ENCODE measurements at places on chromosomes 1 and 21.

- no peak for DNase-seq
These were observed 28.4 kb downstream of the RPE65 start for GRCh38 chr1:68421350-68421749.

DNA sequence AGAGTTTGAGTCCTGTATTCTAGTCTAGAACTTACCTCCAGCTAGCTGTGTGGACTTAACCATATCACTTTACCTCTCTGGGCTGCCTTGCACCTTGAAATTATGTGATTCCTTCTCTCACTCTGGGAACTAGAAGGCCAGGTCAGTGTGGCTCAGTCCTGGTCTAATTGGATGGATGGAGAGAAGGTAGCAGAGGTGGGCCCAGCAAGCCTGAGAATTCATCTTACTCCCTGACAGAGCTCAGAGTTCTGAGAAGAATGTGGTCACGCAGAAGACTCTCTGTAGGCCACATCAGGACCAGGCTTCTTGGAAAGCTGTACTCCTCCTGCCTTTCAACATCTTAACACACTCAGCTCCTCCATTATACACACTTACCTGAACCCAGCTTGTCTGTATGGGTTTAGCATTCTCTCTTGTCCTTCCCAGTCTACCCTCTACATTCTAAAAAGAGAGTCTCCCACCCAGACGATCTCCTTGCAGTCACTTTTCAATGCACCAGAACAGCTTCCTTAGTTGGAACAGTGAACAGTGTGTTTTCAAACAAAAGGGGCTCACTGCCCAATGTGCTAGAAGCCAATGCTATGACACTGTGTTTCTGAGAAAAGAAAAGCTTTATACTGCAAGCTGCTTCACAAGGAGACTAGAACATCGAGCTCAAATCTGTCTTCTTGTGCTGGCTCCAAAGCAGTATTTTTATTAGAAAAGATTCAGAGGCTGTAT lies 60.5 kb downstream of the CAPN9 start:
- no peak for DNase-seq

DNA sequence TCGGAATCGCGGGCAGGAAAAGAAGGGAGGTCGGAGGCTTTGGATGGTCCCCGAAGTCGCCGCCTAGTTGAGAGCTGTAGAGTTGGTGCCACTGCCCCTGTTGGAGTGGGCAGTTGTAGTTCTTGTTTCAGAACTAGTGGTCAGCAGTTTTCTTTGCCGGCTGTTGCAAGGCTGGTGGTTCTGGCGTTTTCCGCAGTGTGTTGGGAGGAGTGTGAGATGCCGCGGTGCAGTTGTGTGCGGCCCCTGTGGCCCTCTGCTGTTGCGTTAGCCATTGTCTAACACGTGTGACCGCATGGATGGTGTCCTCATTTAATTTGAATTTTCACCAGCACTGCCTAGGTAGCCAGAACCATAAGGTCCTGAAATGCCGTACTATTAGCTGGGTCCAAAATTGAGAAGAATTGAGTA lies 1.4 kb downstream of the ARF1 start:
- no peak for DNase-seq

GRCh38 chr21:35678393-35678792 lies 381.9 kb downstream of the SETD4 start:
- no peak for DNase-seq

GRCh38 chr1:157932069-157932468 lies 61.4 kb upstream of the KIRREL1 start:
- DNase-seq = peak; percentile 4

DNA sequence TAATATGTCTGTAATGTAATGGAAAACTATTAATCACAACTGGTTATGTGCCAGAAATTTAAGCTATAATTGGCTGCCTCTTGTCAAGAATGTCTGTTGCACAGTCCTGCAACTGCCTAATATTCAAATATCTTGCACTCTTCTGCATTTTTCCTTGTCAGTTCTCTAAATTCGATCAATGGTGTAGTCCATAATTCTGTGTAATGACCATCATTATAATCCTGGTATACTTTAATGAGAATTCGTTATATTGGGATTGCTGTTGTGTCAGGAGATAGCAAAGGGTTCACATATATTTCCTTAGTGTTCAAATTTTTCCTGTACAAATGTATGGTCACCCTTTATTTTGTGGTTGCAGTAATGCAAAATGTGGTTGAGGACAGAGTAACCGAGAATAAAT lies 4.8 kb downstream of the NTNG1 start:
- DNase-seq = no peak

DNA sequence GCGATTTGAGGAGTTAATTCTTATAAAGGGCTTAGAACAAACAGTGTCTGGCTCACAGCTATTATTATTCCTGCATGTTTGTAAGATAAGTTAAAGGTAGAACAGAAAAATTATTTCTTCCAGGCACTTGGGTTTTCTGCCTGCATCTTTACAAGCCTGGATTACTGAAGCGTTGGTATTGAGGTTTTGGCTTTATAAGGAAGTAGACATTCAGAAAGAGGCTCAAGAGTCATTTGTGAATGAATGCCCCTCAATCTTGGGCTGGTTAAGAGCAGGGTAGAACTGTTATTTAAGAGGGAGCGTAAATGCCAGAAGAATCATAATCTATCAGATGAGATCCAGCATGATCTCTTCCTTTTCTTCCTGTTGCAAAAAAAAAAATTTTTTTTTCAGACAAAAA lies 77.3 kb upstream of the ARID1A start:
- DNase-seq = no peak

DNA sequence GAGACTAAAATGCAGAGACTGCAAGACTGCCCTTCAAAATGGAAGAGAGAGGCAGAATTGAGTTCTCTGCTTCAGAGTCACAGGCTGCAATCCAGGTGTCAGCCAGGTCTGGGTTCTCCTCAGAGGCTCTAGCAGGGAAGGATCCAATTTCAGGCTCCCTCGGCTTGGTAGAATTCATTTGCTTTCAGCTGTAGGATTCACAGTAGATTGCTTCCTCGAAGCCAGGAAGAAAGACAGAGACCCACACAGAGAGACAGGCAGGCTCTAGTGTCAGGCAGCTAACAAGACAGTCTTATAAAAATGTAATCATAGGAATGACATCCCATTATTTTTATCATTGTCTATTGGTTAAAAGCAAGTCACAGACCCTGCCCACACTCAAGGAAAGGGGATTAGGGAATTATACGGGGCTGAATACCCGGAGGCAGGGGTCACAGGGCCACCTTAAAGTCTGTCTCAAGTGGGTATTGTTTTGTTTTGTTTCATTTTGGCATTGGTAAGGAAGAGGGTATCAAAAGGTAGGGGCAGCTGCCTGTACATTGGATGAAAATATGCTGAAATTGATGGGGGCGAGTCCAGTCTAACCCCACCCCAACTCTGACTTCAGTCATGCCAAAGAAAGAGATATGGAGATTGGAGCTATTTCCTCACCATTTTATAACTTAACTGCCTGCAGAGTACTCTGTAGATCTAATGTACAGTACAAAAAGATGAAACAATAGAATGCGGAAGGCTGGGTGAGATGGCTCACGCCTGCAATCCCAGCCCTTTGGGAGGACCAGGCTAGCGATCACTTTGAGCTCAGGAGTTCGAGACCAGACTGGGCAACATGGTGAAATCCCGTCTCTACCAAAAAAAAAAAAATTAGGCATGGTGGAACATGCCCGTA lies 9.5 kb upstream of the TBCE start:
- DNase-seq = no peak

- no peak for DNase-seq
These were observed 76.0 kb downstream of the GLIS1 start for GRCh38 chr1:53662951-53663350.

GRCh38 chr1:35557118-35557610 lies at the start of gene KIAA0319L:
Gene KIAA0319L (minus strand): TSS chr1:35557403. CDS start chr1:35554491, 2,912 bp downstream.
- DNase-seq = no peak

- DNase-seq = no peak
These were observed 21.8 kb downstream of the MMEL1 start for GRCh38 chr1:2611031-2611501.

- DNase-seq = no peak
These were observed 870 bp downstream of the FBXO28 start for GRCh38 chr1:224114787-224115175.

DNA sequence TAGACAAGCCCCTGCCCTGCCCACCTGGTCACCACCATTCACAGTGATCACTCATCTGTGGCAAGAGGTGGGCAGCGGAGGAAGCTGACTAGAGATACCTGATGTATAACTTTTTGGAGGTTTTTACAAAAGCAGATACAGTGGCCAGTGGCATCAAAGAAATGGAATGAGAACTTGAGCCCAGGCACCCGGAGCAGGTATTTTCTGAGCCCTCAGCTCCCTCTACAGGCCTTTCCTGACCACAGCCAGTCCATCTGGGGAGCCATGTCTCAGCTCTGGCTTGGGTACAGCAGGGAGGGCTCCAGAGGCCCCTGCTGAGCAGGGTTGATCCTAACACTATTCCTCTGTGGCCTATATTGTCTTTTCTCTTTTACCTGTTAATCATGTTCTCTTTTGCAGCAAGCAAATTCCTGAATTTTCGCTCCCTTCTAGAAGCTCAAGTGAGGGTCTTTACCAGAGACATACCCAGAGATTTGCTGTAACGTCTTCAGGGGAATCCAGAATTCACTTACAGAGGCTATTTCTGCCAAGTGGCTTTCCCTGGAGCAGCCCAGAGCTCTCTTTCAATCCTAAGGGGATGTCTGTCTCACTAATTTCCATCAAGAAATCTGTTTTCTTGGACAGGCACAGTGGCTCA lies 27.3 kb downstream of the GPR157 start:
- no peak for DNase-seq

- DNase-seq = no peak
These were observed 12.0 kb downstream of the CAPN2 start for GRCh38 chr1:223724376-223724775.

DNA sequence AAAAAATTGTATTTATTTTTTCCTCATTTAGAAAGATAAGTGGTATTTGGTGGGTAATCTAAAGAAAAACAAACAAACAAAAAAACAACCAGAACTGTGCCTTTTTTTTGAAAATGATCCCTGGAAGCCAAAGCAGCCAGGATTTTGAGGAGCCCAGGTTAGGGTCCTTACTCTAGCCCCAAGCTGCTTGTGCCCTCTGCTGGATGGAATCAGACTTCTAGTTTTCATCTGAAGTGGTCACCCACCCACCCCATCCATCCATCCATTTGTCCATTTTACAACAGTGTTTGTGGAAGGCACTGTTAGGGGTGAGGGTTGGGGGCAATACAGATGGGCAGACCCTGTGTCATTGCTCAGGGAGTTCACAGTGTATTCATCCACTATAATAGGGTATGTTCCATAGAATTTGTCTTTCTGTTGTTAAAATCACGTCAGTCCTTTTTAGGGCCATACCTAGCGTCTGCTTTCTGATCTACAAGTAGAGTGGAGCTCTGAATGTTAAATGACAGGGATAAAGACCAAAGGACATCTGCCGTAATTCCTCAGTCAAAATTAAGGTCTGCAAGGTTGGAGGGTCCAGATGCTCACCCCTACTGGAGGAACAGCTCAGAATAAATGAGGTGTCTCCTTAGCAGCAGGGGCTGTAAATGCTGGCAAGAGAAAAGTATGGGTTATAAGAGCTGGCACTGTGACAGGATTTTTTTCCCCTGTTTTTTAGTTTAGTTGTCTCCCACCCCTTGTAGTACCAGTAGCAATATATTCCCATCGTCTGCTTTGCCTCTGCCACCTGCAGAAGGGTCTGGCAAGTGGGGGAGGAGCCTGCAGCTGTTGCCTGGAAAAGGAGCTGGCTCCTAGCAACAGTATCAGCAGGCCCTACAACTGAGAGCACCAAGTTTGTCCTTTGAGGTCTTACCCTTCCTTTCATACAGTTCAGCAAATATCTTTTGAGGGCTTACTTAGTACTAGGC lies 3.2 kb downstream of the LRRC42 start:
- no peak for DNase-seq

- no peak for DNase-seq
These were observed 20.5 kb downstream of the MAPKAPK2 start for GRCh38 chr1:206705191-206705590.

DNA sequence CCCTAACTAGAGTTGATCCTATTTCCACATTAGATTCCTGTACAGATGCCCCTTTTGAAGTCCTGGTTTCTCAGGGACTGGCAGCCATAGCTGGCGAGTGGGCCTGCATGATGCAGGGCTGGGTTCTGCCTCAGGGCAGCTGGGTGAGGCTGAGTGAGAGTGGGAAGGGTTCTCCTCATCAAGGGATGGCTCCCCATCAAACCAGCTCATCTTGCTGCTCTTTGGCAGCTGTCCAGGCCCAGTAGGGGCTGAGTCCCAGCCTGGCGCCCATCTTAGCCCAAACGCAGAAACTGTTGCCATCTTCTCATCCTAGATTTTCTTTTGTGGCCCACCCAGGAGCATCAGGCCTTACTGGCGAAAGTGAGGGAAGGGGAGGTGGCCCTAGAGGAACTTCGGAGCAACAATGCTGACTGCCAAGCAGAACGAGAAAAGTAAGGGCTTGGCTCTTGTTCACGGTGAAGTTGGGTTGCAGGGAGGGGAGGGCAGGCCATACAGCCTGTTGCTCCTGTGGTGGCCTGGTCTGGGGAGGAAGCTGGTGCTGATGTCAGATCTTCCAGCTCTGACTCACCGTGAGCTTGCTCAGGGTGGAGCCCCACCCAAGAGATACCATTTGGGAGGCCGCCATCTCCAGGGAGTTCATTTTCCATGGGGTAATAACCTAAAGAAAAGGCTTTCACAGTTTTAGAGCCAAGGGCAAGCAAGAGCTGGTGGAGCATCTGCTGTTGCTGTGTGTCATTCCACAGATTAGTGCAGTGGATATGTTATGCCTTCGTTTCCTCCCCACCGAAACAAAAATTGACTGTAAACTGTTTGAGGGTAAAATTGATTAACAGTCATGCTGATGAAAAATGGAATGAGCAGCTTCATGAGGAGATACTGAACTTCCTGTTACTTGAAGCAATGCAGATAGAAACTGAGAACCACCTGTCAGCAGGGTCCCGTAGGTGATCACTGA lies 34.7 kb downstream of the TUFT1 start:
- DNase-seq = peak; percentile 55
